ENCODE measurements at places on chromosomes 3 and 15.

DNA sequence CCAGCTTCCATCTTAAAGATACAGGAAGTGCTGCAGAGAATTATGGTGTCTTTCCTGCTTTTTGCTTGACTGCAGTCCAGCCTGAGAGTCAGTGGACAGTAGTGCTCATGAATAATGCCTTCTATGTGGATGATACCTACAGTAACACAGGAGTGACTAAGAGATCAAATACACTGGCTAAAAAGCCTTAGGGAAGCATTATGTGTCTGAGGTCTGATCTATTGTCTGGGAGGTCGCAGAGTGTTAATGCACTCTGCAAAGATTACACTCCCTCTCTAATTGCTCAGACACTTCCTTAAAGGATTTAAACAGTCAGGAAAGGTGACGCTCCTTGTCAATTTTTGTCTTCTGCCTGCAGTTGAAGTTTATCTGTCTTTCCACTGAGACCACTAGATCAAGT, 183.6 kb downstream of the MCTP2 start:
- no peak for DNase-seq

- DNase-seq, result no peak
Observed at GRCh38 chr3:132783152-132783551, 60.9 kb upstream of the NPHP3 start.

- DNase-seq, result no peak
Observed at GRCh38 chr15:77843546-77843945, 210.8 kb upstream of the LINGO1 start.

- DNase-seq, result no peak
Observed at GRCh38 chr3:57896691-57897090, 111.5 kb upstream of the FLNB start.

- peak; percentile 74 for DNase-seq
Observed at GRCh38 chr3:47324278-47324865, 41.6 kb downstream of the KLHL18 start.

All from ecto neural progenitor cell (in vitro differentiated cells).